HT1080 (cell line): ENCODE measurements at places on chromosomes 1 and 21. TPM values are rescaled to one million over a fixed set of nuclear protein-coding genes. Genes with fewer than 3 reads are reported as not detected.

DNA sequence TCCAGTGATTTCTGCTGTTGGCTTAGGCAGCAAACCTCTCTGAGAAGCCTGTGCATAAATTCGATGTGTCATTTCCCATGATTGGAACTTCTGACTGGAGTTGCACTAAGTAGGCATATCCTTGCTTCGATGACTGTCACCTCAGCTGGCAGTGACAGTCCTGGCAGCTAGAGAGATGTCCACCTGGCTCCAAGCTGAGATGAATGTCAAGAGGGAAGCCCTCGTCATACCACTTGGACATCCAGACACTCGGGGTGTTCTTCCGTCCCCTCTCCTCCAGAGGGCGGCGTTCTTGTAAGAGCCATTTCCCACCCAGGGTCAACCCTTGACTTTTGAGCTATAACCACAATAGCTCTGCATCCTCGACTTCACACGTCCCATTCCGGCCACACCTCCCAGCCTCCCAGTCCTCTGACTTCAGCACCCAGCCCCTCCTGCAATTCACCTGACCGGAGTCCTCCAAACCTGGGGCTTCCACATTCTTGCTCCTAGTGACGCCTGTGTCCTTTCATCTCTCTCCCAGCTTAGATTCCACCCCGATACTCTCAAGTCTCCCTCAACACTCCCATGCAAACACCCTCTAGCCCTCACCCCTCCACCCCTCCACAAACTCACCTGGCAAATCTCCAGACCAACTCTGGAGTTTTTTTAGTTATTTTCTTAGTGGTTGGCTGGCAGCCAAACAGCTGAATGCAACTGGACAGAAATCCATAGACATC, 17.3 kb downstream of the CA6 start:
- peak; percentile 59 for DNase-seq

DNA sequence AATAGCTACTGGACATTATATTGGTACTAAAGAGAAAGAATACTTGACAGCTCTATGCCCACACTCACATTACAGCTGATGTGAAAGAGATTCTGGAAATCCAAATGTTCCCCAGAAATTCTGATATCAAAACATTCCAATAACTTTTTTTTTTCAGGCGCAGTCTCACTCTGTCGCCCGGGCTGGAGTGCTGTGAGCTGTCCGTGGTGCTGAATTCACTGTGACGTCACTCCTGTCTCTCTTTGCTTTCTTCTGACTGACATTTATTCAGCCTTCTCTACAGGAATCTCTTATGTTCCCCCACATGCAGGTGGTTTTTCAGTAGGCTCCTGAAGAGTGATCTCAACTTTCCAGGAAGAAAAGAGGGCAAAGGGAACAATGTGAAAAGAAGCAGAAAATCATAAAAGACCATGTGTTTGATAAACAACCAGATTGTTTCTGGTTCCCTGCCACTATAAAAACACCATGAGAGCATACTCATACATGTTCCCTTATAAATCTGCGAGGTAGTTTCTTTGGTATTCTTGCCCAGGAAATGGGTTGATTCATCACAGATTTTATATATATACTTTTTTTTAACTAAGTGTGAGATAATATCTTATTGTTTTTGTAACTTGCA, 6.2 kb downstream of the S100A7A start:
- peak; percentile 50 for DNase-seq

DNA sequence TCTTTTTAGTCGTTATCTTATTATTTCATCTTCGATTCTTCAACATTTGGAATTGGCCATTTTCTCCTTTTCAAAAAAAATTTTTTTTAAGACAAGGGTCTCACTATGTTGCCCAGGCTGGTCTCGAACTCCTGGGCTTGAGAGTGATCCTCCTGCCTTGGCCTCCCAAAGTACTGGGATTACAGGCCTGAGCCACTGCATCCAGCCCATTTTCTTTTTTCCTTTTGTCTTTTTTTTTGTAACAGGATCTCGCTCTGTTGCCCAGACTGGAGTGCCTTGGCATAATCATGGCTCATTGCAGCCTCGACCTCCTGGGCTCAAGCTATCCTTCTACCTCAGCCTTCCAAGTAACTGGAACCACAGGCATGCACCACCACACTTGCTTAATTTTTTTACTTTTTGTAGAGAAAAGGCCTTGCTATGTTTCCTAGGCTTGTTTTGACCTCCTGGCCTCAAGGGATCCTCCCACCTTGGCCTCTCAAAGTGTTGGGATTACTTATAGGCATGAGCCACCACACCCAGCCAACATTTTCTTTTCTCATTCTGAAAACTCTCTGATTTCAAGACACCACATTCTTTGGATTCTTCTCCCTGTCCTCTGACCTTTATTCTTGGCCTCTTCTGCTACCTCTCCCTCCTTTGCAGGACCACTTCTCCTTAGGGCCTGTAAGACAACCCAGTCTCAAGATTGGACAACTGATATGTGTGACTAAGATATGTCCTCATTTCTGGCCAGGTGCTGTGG, 6.0 kb upstream of the MAP1LC3C start:
- peak; percentile 31 for DNase-seq

DNA sequence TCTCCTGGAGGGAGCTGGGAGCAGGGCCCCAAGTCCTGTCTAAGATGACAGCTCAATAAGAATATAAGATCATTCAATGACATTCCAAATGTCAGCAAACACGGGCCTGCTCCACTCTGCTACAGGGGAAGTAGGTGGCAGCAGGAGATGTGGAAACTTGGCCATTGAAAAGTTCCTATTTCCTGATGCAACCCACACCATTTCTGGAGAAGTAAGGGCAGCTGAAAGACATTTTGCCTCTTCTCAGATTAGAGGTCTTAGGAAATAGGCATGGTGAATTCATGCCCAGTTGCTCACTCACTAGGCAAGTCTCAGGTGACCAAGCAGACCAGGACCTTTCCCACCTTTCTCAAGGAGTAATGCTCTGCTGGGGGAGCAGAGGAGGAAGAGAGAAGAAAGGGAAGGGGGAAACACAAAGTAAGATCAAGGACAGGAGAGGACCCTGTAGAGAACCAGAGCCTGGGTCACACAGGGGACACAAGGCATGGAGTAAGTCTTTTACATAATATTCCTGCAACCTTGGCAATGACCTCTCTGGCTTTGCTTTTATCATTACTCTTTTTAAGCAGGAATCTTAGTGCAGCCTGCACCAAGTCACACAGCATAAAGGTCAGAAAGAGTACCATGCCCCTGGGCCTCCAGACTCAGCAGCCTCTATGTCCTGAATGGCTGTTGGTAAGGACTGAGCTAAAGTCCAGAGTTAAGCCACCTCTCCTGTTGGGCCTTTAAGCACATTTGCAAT, 68.9 kb downstream of the DMAP1 start:
- no peak for DNase-seq

- DNase-seq: no peak
These were observed 63.7 kb downstream of the ST6GALNAC3 start for GRCh38 chr1:76138217-76138616.

DNA sequence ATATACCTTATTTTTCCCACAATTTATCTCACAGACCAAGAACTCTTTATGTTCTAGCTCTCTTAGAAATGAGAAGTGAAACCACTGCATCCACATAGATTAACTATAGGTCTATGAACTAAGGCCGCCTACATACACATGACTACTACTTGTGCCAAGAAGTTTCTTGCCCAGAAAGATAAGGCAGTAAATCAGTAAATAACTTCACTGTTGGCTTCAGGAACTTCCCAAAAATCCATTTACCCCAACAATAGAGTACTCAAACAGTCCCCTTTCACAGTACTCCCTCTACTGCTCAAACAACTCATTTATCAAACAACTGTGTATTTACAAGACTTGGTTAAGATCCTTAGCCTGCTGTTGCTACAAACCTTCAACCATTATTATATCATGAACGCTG, 96.5 kb downstream of the NME7 start:
- no peak for DNase-seq

DNA sequence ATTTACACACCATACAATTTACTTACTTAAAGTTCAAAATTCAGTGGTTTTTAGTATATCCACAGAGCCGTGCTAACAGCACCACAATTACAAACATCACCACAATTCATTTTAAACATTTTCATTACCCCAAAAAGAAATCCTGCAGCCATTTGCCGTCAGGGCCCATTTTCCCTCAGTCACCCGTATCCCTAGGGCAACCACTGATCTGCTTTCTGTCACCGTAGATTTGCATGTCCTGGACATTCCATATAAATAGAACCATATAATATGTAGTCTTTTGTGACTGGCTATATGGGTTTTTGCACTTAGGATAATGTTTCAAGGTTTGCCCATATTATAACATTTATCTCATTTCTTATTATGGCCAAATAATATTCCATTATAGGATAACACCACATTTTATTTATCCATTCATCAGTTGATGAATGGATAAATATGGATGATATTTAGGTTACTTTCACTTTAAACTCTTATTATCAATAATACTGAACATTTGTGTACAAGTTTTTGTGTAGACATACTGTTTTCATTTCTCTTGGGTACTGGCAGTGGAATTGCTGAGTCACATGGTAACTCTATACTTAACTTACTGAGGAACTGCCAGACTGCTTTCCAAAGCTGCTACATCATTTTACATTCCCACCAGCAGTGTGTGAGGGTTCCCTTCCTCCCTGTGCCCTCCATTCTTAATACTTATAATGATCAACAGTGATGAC, 68.9 kb downstream of the ST3GAL3 start:
- DNase-seq: peak; percentile 64

GRCh38 chr1:61120998-61121397, 38.6 kb downstream of the NFIA start:
- DNase-seq: no peak

DNA sequence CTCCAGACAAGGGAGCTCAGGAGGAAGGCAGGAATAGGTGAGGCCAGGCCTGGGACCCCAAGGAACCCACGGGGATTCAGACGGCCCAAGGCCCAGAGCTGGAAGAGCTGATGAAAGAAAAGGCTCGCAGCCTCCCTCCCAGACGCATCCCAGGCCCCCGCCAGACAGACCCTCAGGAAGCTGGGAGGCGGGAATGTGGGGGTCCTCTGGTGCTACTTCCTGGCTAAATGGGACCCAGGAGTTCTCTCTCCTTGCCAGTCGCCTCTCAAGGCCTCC, 430 bp downstream of the FBXO2 start:
- DNase-seq: no peak

The KLHL20 gene
- 12.4 and 12.6 TPM in 2 replicates for total RNA-seq

The F13B gene
- total RNA-seq: not detected in 2 replicates
